ENCODE measurements at places on chromosomes 4 and X. TPM values are rescaled to one million over a fixed set of nuclear protein-coding genes. Genes with fewer than 3 reads are reported as not detected.

The GLRA2 gene
- 136 TPM for total RNA-seq

The FAM90A26 gene
- not detected for total RNA-seq

The ATP2B3 gene
- total RNA-seq, result 7.2 TPM

The NAA11 gene
- total RNA-seq, result not detected

The MAGEA4 gene
- total RNA-seq, result not detected

The GLUD2 gene
- total RNA-seq, result 1.1 TPM

The AKAP14 gene
- total RNA-seq, result 1.4 TPM

DNA sequence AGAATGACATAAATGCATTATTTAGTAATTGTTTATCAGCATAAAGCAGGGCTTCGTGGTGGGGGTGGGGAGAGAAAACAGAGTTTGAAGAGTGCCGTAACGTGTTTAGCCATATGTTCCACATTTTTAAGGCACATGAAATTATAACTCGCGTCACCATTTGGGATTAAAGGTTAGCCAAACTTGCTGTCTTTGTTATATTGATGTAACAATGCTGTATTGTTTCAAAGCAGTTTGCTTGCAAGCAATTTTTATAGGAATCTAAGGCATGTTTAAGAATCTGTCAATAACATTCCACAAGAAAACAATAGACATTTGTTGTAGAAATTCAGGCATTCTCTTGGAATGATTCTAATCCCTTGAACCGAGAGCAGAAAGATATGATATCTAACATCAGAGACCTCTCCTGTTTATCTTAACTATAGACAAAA lies 78.3 kb downstream of the CLDN22 start:
- DNase-seq, result no peak

DNA sequence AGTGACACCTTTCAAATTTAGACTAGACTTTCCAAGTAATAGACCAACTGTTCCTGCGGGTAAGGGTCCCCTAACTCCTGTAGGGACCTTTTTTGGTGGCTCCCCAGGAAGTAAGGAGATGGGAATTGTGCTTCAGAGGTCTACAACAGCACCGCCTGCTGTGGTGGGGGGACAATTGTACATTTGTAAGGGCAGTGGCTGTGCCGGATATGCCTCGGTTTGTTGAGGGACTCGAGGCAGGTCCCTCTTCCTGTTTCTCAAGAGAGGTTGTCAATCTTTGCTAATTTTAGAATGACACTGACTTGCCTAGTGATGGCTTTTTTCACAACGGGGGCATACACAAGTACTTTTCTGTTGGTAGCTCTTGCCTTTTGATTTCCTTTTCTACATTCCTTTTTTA lies 15.5 kb upstream of the HSD17B11 start:
- DNase-seq, result no peak

- DNase-seq, result no peak
These were observed 95.8 kb downstream of the SH3KBP1 start for GRCh38 chrX:19791562-19791961.

DNA sequence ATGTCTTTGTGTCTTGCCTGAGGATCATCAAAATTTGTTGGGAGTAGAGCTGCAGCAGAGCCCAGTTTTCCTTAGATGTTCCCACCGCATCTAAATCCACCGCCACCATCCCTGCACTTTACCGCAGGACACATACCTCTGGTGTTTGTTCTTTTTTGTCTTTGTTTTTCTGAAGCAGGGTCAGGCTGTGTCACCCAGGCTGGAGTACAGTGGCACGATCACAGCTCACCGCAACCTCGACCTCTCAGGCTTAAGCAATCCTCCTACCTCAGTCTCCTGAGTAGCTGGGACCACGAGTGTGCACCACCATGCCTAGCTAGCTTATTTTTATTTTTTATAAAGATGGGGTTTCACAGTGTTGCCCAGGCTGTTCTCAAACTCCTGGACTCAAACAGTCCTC lies 4.6 kb downstream of the ENOPH1 start:
- DNase-seq, result no peak

DNA sequence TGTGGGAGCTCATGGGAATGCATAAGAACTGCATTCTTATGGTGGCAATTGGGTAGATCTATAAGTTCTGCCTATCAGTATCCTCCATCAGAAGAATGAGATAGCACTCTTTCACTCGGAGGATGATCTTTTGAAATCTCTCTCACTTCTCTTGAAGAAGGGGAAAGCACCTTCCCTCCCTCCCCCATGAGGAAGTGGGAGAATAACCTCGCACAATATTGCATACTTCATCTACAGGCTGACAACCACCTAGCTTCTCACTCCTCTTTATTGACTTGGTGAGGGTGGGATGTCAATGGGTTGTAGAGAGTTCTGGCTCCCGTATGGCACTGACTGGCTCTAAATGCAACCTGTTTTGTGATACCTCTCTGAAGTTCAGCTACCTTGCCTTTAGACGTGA lies 146.7 kb upstream of the SPOCK3 start:
- DNase-seq, result no peak

DNA sequence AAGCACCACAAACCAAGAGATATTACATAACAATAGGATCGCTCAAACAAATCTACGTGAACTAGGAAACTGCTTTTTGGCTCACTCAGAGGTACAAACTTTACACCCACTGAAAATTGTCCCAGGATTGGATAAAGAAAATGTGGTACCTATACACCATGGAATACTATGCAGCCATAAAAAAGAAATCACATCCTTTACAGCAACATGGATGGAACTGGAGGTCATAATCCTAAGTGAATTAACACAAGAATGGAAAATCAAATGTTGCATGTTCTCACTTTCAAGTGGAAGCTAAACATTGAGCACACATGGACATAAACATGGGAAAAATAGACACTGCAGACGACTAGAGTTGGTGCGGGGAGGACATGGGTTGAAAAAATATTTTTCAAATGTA lies 207.8 kb downstream of the CBR4 start:
- no peak for DNase-seq

- no peak for DNase-seq
These were observed 1404.1 kb upstream of the IGFBP7 start for GRCh38 chr4:58514299-58514698.

GRCh38 chr4:190017357-190018200 lies 9.5 kb downstream of the FRG2 start:
- DNase-seq, result no peak

GRCh38 chr4:140150886-140151698 lies 2.9 kb downstream of the MAML3 start:
- DNase-seq, result peak; percentile 81

- DNase-seq, result no peak
These were observed 81.1 kb downstream of the FAM47B start for GRCh38 chrX:35023683-35024082.

DNA sequence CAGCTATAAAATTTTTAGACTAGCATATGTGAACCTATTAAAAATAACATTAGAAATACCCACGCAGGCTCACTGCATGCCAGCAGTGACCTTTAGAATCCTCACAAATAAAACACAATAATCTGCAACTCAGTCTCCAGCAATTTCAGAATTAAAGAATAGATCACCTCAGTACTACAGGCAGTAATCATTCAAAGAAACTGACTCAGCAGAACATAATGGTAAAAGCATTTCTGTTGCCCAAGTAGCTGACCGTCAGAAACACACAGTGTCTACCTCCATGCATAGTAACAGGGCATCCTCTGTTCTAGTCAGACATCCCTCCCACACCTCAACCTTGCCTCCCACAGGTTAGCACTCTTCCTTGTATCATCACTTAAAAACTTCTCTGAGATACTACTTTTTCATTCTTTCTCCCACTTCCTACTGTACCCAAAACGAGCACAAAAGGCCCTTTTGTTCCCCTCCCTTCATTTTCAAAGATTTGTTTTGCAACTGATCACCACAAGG lies 65.7 kb upstream of the BEND2 start:
- DNase-seq, result no peak

All from occipital lobe (tissue), 3 donors.